ENCODE measurements at places on chromosomes 2 and 18.

DNA sequence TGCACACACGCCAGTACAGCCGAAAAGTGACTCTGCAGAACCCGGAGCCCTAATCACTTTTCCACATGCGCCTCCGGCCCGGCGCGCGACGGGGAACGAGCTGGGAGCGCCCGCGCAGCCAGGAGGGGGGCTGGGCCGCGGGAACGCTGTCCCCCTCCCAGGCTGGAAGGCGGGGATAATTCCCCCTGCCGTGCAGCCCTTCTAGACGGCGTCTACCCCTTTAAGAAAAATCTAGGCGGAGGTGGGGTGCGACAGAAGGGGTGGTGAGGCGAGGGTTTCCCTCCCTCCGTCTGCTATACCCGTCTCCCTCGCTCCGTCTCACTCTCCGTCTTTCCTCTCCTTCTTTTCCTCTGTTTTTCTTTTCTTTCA is 2.4 kb downstream of the CYP26B1 start:
- DNase-seq, result peak; percentile 64

GRCh38 chr18:36724591-36725001 is 104.2 kb downstream of the TPGS2 start:
- no peak for DNase-seq

DNA sequence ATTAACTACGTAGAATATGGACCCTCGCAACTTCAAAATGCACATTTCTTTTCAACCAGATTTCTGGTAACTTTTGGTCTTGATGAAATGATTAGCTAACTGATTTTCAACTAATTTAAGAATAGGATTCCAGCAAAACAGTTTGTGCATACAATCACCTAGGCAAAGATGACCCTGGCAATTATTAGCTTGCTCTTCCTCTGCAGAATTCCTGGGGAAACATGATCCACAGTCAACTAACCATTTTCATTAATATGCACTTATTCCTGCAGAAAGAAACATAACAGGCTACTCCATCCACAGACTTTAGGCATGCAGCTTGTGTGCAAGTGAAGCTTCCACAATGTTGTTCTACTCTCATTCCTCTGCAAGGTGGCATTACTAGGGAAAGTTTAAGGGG is 1150.8 kb upstream of the FANCL start:
- DNase-seq, result no peak

- DNase-seq, result no peak
These were observed 58.4 kb upstream of the POMC start for GRCh38 chr2:25226827-25227226.

GRCh38 chr2:163475815-163476214 is 260.0 kb downstream of the FIGN start:
- no peak for DNase-seq
